NCI-H2081 treated with DMSO at 0.1 percent for 48 hours (cell line): ENCODE measurements at places on chromosomes 2 and 18.

DNA sequence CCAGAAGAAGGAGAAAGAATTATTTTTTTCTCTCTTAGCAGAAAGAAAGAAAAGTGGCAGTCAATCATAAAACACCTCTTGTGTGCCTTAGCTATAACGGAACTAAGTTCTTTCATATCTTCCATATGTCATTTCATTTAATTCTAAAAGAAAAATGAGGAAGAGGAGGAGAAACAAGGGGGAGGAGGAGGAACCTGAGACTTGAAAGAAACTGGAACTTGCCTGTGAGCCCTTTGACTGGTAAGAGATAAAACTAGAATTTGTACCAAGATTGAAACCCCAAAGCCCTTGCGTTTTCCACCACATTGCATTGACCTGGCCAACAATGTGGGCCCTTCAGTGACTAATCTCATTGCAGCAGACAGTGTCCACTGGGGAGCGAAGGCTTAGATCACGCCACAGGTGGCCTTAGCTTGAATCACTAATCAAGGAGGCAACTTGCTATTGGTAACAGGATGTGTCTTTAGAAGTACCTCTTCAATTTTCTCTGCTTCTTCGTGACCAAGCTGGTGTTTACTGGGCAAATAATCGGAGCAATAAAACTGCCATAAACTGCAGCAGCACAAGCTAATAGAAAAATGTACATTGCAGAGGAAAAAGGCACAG is 307.9 kb downstream of the CLIP4 start:
- no peak for DNase-seq

DNA sequence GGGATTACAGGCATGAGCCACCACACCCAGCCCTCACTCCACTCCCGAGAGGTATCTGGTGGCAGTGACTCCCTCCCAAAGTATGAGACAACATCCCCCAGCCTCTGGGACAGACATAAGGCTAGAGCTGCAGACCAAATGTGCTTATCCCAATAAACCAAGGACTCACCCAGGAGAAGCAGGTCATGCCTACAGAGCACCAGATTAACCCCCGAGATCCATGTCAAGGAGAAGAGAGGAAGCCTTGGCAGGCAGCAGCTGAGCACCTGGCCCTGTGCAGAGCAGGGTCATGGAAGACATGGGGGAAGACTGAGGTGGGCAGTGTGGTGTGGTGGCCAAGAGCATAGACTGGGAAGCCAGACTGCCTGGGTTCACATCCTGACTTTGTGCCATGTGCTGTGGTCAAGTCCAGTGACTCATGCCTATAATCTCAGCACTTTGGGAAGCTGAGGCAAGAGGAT is 7.2 kb downstream of the RAB11FIP5 start:
- no peak for DNase-seq

- no peak for DNase-seq
Observed at GRCh38 chr18:11154368-11154989, 5.1 kb upstream of the PIEZO2 start.

- DNase-seq: no peak
Observed at GRCh38 chr2:117273009-117273671, 541.4 kb upstream of the DDX18 start.

- no peak for DNase-seq
Observed at GRCh38 chr18:5294113-5294456, 1.4 kb downstream of the ZBTB14 start.

- no peak for DNase-seq
Observed at GRCh38 chr2:132671151-132671835, 1.3 kb upstream of the LYPD1 start.

GRCh38 chr2:239380831-239381708 is 19.8 kb downstream of the HDAC4 start:
- no peak for DNase-seq

GRCh38 chr2:46376586-46376985 is 79.4 kb downstream of the EPAS1 start:
- DNase-seq: no peak

DNA sequence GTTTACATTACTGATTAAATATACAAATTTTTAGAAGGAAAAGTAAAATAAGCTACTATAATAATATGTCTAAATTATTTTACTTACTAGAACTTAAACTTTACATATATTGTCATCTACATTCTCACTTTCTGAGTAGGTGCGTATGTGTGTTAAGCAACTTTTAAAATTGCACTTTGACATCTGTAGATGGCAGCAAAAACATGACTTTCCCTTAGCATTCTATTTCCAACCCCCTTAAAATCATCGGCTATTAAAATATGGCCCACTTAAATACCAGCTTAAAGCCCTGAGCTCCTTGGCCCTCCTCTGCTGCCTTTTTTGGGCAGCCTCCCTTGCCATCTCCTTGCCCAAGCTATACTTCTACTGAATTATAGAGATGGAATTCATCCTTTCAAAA is 78.0 kb downstream of the UPP2 start:
- no peak for DNase-seq

DNA sequence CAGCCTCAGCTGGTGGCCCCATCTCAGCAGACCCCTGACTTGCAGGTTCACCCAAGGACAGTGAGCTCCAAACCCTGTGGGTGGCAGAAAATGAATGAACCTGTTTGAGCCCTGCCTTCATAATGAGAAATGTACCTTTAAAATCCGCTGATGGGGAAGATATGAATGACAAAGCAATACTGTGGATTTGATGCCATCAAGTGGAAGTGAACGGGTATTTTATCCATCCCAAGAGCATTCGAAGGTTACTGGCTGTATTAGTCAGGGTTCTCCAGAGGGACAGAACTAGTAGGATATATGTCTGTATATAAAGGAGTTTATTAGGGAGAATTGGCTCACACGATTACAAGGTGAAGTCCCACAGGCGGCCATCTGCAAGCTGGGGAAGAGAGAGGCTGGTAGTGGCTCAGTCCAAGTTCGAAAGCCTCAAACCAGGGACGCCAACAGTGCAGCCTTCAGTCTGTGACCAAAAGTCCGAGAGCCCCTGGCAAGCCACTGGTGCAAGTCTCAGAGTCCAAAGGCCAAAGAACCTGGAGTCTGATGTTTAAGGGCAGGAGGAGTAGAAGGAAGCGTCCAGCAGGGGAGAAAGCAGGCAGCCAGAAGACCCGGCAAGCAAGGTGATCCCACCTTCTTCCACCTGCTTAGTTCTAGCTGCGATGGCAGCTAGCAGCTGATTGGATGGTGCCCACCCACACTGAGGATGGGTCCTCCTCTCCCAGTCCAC is 32.1 kb downstream of the TOGARAM2 start:
- DNase-seq: no peak

DNA sequence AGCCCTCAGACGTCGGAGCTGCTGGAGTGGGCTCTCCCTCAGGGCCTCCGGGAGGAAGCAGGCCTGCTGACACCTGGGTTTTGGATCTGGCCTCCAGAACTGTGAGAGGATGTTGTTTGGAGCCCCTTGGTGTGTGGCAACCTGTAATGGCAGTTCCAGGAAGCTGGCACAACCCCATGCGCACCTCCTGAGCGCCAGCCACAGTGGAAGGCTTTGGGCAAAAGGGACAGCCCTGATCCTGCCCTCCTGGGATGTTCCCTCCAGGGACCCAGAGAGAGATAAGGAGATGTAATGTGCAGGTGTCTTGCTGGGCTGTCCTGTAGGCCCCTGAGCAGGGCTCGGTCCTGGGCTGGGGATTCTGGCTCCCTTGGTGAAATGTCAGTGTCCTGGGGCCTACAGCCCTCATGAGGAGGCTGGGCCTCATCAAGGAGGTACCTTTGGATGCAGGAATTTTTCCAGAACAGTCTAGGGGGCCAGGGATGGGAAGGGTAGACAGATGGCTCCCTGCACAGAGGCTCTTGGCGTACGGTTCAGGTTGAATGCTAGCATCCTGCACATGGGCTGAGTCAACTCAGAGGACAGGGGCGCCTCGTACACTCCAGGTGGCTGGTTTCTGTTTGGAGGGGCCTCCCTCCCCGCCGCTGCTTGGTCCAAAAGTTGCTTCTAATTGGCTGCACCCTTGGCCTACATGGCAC is 61.1 kb downstream of the ASB1 start:
- DNase-seq: no peak

- no peak for DNase-seq
Observed at GRCh38 chr2:218286570-218287459, 5.5 kb downstream of the TMBIM1 start.

- no peak for DNase-seq
Observed at GRCh38 chr2:238254095-238254723, 14.4 kb upstream of the HES6 start.

DNA sequence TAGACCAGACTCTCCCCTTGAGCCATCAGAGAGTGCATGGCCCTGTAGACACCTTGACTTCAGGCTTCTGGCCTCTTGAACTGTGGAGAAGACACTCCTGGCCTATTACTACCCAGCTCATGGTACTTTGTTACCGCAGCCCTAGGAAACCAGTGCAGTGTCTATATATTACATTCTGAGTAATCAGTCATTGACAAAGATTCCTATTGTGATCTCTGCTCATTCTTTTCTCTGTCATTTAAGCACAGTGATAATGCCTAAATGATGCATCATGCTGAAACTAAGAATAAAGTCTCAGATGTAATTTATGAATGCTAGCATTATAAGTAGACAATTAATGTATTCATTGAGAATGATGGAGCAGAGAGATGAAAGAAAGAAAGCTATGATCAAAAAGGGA is 603.5 kb downstream of the SOCS6 start:
- DNase-seq: no peak

DNA sequence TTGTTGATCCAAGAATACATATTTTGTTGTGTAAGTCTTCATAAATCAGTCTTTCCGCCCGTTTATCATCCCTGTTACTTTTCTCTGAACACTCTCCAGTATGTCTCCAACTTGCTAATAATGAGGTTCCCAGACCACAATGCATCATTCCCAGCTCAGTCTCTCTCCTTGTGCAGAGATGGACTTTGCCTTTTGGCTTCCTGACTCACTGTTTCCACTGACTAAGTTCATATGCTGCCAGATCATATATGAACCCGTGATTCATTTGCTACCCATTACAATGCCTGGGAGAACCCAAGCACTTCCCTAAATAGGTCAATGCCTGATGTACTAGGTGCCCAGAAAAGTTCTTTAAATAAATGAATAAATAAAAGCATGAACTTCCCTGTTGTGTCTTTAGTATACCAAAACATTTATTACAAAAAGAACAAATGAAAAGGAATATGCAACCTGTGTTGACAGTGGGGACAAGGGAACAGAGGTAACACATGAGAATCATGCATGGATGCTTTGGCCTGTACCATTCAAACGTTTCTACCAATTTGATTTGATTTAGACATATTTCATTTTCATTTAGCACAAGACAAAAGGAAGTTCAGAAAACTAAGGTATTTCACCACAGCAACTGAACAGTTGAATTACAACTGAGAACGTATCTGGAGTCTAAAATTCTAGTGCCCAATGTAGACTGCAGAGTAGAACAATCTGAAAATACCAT is 215.4 kb upstream of the HNRNPA3 start:
- no peak for DNase-seq

- DNase-seq: no peak
Observed at GRCh38 chr18:62523631-62524439, 1.0 kb downstream of the ZCCHC2 start.

GRCh38 chr2:201774546-201774945 is 6.2 kb downstream of the ALS2 start:
- no peak for DNase-seq

DNA sequence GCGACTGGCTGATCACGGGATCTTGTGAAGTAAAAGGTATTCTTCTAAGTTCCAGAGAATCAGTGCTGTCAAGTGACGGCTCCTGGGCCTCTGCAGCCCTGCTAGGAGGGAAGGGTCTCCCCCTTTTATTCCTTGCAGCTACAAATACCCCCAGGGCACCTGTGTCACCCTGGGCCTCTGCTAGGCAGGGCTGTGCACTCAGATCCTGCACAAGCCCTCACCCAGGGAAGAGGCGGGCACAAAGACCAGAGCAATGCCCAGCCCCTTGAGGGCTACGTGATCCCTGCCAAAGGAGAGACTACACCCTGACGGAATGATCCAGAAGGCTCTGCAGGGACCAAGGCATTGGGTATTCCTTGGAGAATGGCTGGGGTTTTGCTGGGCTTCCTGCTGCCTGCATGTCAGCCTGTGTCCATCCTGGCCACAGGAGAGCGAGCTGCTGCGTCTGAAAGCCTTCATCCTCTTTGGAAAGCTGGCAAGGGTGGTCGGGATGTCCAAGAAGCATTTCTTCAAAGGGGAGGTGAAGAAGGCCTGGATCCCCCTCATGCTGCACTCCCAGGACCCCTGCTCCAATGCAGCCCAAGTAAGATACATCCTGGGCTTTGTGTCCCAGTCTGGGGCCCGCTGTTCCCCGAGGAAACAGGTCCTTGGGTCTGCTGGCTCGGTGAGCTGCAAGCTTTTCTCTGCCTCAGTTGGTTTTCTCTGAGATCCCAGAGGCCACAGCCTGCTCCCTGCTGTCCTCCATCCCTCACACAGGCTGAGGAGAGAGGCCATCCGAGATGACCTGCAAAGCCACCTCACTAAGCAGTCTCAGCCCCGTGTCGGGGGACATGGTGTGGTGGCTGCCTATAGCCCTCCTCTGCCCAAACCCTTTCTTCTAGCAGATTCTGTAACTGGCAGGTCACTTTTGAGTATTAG is 24.9 kb downstream of the HJURP start:
- no peak for DNase-seq

DNA sequence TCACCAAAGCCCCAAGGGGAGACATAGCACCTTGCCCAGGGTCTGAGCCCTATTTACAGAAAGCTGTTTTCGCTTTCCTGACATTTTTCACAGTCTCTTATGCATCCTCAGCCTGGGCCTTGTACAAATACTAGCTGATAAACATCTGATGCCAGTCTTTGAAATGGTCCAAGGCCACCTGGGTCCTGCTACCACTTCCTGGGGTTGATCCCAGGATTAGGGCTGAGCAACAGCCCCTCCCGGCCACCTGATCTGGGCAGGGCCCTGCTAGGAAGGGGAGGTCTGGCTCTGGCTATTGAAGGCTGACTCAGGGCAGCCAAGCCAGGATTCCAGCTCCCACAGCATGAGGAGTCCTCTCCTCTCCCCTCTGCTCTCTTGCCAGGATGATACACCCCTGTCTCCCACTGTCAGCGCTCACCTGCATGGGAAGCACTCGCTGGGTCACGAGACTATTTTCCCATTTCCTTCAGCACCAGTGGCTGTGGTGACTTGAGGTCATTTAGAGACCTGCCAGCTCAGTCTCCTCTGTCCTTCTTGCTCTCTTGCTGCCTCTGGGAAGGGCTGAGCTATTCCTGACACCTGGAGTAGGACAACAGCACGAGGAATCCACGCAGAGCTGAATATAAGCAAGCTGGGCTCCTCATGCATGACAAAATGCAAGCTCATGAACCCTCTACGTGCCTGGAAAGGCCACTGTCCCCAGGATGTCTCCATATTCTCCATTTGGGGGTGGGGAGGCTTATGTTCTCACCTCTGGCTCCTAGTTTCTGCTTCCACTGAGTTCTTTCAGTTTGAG is 53.0 kb upstream of the LGALSL start:
- no peak for DNase-seq

- no peak for DNase-seq
Observed at GRCh38 chr2:162574615-162575452, 230.9 kb downstream of the GCA start.

DNA sequence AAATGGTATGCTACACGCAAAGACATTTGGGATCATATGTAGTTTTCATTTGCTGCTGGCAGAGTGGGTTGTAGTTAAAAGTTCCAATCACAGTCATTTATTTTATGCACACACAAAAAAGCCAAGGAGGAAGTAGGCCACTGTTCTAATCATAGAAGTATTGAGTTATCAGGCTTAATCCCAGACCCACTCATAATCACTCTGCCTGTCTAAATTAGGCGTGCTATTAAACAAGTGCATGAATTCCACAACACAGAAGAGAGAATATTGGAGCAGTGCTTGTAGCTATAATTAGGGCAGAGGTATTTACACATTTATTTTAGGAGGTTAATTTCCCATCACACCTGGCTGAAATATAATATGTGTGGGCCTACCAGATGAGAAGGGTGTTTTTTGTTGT is 65.7 kb upstream of the FIGN start:
- no peak for DNase-seq
